ENCODE measurements at places on chromosomes 2 and 18. TPM values are rescaled to one million over a fixed set of nuclear protein-coding genes. Genes with fewer than 3 reads are reported as not detected.

NT5C1B gene
- polyA plus RNA-seq: 0.42 TPM

HRH4 gene
- 0.18 TPM for polyA plus RNA-seq

SGPP2 gene
- polyA plus RNA-seq: 5.2 TPM

KCNG3 gene
- polyA plus RNA-seq: 0.33 TPM

DNMT3A gene
- 52.3 TPM for polyA plus RNA-seq

FAM110C gene
- polyA plus RNA-seq: 7.6 TPM

PCARE gene
- polyA plus RNA-seq: not detected
